ENCODE measurements at places on chromosomes 4 and X.

GRCh38 chr4:77172336-77172735, 15.3 kb downstream of the CCNG2 start:
- no peak for DNase-seq

- DNase-seq: no peak
These were observed 5.7 kb upstream of the CPZ start for GRCh38 chr4:8586671-8587468.

GRCh38 chrX:11380187-11380844, 87.1 kb downstream of the AMELX start:
- no peak for DNase-seq

GRCh38 chrX:10217198-10217597, 60.4 kb downstream of the CLCN4 start:
- DNase-seq: no peak

- no peak for DNase-seq
These were observed 31.1 kb downstream of the ZBTB49 start for GRCh38 chr4:4320951-4321714.

DNA sequence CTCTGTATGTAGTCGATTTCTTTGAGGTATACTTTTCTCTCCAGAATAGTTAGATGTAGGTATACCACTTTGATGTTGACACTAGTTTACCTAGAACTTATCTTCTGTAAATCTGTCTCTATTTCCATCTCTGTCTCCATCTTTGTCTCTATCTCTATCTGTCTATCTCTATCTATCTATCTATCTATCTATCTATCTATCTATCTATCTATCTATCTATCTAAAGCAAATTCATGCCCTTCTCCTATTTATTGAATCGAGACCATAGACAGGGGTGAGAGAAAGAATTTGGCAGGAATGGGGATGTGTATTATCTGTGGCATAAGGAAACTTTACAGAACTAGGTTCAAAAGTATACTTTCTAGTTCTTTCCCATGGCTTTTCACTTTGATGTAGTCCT, 21.4 kb downstream of the HPRT1 start:
- no peak for DNase-seq

All from stimulated activated CD4-positive, alpha-beta T cell treated with anti-CD3 and anti-CD28 coated beads, Interleukin-12 subunit alpha, Interleukin-12 subunit beta, amount 100 ng/mL, for 4 hours (primary cell).